ENCODE measurements at places on chromosomes 2 and 18.

DNA sequence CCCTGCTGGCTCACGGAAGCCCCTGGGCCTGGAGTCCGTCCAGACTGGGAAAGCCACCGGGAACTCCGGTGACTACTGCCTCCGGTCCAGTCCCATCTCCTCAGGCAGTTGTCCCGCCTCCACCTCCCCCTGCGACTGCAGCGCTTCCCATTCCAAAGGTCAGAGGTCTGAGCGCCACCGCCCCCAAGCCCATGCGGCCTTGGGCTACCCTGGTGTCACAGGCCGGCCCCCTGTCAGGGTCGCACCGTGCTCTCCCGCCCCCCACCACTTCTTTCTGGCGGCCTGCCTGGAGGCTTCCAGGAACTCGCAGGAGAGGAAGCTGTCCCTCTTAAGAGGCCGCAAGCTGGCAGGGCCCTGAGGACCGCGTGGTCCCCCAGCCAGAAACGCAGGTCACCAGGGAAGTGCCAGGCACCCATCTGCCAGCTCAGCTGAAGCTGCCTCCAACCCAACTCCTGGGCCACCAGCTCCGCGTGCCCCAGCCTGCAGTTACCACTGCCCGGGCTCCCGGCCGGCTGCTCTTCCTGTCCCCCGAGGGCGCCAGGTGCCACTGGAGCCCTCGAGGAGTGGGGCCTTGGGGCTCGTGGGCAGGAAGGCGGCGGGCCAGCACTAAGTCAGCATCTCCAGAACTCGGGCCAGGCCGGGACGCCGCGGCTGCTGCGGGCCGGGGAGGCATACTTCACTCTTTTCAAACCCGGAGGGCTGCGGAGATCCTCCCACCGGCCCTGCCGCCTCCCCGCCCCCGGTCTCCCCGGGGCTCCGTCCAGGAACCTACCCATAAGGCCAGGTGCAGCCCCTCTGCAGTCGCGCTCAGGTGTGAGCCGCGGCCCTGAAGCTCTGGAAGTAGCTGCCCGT lies 83.3 kb upstream of the POMC start:
- DNase-seq = peak; percentile 74

DNA sequence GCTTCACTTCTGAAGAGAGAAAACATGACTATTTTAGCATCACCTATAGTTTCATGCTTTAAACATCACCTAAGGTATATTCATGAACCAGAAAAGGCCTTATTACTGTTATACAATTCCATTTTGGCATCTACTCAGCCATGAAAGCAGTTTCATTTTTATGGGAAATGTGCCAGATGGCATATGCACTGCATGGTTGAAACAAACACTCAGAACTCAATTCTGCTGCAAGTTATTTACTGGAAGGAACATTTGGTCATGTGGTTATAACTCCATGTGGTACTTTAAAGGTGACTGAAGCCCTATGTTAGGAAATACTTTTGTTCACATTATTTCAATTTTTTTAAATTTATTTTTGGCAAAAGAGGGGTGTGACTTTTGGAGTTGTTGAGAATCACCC lies 287.5 kb upstream of the CRIM1 start:
- no peak for DNase-seq

- peak; percentile 97 for DNase-seq
These were observed at the start of gene MBD2 for GRCh38 chr18:54224379-54225014. Gene MBD2 (minus strand): TSS chr18:54224669. CDS start chr18:54224559, 110 bp downstream.

GRCh38 chr2:72148003-72148836 lies 558 bp upstream of the CYP26B1 start:
- no peak for DNase-seq

GRCh38 chr2:218003981-218004419 lies 1.2 kb upstream of the TNS1 start:
- DNase-seq = no peak

- no peak for DNase-seq
These were observed 32.2 kb upstream of the TRIB2 start for GRCh38 chr2:12684471-12684936.

- DNase-seq = no peak
These were observed 36.1 kb downstream of the TMEM163 start for GRCh38 chr2:134682726-134683125.

DNA sequence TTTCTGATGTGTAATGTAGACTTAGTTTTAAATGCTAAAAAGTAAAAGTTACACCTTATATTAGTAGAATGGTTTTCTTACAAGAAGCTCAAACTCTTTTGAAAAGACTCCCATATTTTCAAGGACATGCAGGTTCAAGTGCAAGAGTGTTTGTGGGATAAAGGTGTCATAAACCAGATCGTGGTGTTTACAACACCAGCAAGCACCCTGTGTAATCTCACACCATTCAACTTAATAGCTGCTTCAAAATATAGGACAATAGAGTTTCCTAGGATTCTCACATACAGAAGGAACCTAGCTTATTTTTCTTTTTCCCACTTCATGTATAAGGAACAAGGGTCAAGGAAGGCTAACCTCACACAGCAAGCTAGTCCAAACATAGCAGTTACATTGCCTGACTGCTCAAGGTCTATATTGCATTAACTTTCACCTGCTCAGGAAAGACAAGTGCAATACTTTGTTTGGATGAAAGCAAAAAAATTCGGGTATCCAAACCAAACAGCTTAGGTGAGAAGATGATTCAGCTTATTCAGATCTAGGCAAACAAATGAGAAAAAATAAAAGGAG lies 172.3 kb downstream of the IKZF2 start:
- DNase-seq = no peak

- DNase-seq = no peak
These were observed 248.2 kb upstream of the TNP1 start for GRCh38 chr2:217108086-217108485.

- no peak for DNase-seq
These were observed 60.8 kb upstream of the GLS start for GRCh38 chr2:190819840-190820301.

DNA sequence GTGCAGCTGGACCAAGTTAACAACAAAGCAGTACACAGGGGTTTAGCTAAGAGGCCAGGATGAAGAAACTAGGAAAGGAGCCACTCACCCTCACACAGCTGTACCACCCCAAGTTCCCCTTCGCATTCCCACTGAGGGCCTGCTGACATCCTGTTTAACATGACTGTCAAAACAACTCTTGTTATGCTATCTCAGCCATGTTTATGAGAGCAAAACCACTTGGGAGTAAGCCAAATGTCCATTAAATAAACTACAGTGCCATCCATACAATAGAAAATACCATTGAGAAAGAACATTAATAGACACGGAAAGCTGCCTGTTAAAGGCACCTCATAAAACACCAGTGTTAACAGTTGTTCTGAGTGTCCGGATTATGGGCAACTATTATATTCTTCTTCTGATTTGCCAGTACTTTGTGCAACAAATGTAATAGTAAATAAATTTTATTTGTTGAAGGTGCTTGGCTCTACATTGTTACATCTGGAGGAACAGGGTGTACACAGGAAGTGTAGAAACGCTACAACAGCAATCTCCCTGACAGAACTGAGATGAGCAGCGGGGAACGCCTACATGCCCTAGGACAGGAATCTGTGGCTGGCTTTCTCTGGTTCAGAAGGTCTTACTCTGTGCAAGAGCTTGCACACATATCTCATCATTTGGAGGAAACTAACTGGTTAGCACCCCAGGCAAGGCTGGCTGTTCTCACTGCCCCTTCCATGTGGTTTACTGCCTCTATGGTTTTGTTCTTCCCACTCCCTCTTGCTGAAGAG lies 85.6 kb downstream of the EHD3 start:
- DNase-seq = peak; percentile 38

- no peak for DNase-seq
These were observed 48.0 kb downstream of the NDUFA10 start for GRCh38 chr2:239977111-239977510.

DNA sequence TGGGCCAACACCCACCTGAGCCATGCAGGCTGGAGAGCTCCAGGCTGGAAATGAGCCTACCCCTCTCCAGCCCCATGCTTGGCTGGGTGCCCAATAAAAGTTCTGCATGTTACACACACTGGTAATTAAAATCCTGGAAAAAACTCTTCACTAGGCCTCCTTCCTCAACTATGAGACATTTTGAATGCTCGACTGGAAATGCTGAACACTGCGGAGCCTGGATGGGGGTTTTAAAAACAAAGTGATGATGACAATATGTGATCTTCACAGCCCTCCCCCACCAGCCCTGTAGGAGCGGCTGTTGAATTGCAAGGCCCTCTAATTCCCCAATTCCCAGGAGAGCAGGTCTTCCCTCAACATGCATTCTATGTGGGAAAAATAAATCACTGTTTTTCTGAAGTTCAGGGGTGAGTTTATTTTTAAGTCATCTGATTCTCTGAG lies 179.2 kb downstream of the TTC32 start:
- no peak for DNase-seq

- no peak for DNase-seq
These were observed 5.1 kb upstream of the MBD2 start for GRCh38 chr18:54229421-54230059.

- DNase-seq = no peak
These were observed 438.6 kb downstream of the DLGAP1 start for GRCh38 chr18:4016391-4017049.

- DNase-seq = no peak
These were observed 144.9 kb upstream of the FOSL2 start for GRCh38 chr2:28247734-28248133.

- peak; percentile 28 for DNase-seq
These were observed 6.3 kb downstream of the PDCD1 start for GRCh38 chr2:241852116-241852980.

DNA sequence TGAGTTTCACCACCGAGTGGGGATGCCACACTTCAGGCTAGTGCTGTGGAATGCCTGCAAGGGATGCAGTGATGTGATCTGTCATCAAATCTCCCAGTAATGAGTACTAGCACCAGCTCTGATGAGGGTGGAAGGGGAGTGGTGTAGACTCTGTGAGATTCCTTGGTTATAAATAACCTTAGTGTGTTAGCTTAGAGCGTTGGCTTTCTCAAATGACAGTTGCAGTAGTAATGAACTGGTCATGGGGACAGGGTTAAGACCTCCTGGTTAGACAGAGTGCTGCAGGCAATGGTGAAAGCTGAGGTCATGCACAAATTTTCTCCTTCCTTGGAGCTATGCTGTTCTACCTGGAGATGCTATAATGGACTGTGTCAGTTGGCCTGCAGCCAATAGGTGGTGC lies 1063.4 kb upstream of the CRIM1 start:
- DNase-seq = no peak

DNA sequence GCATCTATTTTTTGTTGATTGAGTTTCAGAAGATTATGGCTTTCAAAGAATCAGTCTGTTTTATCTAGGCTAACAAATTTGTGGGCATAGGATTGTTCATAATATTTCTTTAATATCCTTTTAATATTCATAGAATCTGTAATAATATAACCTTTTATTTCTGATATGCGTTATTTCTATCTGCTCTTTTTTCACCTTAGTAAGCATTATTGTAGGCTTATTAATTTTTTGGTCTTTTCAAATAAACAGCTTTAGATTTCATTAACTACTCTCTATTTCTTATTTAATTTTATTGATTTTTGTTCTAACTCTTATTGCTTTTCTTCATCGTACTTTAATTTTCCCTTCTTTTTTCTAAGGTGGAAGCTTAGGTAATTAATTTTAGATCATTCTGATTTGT lies 1614.4 kb upstream of the DDX18 start:
- DNase-seq = no peak

DNA sequence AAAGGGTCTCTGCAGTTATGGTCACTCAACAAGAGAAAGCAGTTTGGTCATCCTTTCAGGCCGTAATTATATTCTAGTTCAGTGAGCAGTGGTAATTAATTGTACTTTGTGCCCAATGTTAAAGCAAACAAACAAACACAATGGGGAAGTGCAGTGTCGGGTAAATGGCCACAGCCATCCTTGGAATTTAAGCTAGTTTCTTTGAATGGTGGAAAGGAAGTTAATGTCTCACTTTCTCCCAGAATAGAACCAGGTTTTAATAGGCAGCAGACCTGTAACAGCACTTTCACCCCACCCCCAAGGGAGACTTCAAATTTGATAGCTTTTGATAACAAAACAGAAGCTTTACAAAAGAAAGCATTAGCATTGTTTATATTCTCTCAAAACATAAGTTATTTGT lies 20.0 kb upstream of the ITGAV start:
- DNase-seq = no peak

DNA sequence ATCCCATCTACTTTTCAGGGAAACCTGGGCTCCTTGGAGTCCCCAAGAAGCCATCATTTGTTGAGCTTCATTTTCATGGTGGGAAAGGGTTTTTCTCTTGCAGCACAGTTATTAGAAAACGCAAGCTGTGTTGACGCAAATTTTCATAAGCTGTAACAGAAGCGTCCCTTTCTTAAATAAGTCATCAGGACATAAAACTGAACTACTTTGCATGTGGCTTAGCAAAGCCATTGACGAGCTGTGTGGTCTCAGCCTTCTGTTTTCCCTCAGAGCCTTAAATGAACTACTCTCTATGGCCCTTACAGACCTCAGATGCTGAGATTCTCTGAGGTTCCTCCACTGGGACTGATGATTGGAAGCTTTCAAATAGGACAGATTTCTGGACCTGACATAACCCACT lies 85.1 kb downstream of the ARL4C start:
- no peak for DNase-seq

GRCh38 chr2:101558740-101559525 lies 84.0 kb upstream of the RFX8 start:
- no peak for DNase-seq

- DNase-seq = no peak
These were observed 74.2 kb upstream of the ST6GAL2 start for GRCh38 chr2:106959975-106960682.

DNA sequence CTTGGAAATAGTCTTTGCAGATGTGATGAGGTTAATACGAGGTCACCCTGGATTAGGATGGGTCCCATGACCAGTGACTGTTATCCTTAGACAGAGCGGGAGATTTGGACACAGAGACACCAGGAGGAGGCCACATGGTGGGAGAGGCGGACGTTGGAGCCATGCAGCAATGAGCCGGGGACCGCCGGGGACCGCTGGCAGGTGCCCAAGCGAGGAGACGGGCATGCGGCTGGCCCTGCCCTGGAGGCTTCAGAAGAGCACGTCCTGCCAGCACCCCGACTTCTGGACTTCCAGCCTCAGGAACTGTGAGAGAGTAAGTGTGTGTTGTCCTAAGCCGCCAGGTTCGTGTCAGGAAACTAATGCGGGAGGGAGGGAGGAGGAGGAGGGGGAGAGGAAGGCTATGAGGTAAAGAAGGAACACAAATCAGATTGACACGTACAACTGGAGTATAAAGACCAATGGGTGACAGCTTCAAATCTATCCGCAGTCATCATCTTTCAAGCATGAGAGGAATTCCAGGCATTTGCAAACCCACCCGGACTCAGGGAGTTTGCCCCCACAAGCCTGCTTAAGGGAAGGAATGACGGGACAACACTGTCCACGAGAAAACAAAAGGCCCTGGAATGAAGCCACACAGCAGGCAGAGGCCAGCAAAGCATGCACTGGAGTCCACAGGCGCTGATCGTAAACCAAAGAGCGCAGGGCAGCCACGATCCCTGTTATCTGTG lies 11.6 kb upstream of the BOK start:
- no peak for DNase-seq

DNA sequence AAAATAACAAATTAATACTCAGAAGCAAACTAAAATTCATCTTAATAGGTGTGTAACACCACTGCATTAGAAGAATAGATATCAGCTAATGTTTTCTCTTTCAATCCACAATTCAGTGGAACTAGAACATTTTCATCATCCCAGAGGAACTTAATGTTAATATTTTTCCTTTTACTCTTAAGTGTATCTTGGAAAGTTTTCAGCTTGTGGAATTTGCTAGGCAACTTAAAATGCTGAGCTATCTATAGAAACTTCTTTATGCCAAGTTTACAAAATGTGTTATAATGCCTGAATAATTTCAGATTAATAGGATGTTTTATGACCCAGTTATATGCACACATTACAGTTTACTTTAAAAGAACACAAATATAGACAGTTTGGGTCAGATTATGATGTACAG lies 86.6 kb upstream of the FAM237A start:
- no peak for DNase-seq
